ENCODE measurements at places on chromosomes 3 and 15.

- no peak for DNase-seq
Measured at GRCh38 chr3:143414571-143415253, 295.1 kb downstream of the CHST2 start.

DNA sequence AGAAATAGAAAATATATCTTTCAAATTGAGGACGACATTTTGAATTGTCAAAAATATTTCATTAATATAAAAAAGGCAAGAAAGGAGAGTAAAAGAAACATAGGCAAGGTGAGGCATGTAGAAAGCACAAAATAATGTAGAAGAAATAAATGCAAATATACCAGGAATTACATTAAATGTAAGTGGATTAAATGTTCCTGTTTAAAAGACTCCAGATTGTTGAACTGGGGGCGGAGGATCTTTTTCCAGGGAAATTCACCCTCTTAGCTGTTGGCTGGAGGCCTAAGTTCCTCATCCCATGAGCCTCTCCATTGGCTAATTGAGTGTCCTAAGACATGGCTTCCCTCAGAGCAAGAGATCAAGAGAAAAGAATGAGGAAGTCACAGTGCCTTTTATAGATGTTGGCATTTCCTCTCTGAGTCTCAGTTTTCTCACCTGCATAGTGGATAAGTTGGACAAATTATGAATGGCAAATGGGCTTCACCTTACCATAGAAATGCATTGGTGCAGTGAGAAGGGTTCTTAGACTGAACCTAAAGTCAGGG lies 147.4 kb upstream of the SMAD3 start:
- no peak for DNase-seq

- DNase-seq: no peak
Measured at GRCh38 chr3:60912142-60912541, 339.1 kb downstream of the FHIT start.

- no peak for DNase-seq
Measured at GRCh38 chr3:177622520-177622919, 425.2 kb upstream of the TBL1XR1 start.

GRCh38 chr3:71065764-71066013 lies 517.8 kb downstream of the FOXP1 start:
- DNase-seq: no peak

DNA sequence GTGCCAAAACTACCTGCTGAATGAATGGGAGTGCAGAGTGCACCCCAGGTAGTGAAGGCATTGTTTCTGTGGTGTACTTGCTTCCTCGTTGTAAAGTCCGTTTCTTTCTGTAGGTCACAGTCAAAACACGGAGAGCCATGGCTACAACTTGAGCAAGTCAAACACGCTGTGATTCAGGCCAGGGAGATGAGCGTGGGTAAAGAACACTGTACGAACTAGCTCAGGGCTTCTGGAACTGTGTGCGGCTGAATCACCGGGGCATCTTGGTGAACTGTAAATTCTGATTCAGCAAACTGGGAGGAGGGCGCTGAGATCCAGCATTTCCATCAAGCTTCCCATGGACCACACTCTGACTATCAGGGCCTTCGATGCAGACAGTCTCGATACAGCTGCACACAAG lies 5.0 kb upstream of the TNK2 start:
- no peak for DNase-seq

GRCh38 chr15:80160570-80161156 lies 7.9 kb downstream of the FAH start:
- DNase-seq: no peak

DNA sequence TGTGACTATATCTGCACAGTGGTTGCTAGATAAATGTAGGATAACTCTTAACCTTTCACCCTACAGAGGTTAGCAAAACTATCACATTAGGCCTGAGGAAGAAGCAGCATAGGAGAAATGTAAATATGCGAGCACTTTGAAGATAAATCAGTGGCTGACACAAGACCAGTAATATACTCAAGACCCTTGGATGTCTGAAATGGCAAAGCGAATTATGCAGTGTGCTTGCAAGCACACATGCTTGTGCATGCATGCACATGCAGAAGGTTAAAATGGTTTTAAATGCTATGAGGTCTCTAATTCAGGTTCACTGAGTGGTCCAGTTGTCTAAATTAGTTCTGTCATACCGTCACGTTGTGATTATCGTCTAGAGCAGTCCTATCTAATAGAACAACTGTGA lies 13.6 kb upstream of the UTS2B start:
- DNase-seq: no peak

- DNase-seq: no peak
Measured at GRCh38 chr15:72614810-72615532, 39.5 kb upstream of the GOLGA6B start.

DNA sequence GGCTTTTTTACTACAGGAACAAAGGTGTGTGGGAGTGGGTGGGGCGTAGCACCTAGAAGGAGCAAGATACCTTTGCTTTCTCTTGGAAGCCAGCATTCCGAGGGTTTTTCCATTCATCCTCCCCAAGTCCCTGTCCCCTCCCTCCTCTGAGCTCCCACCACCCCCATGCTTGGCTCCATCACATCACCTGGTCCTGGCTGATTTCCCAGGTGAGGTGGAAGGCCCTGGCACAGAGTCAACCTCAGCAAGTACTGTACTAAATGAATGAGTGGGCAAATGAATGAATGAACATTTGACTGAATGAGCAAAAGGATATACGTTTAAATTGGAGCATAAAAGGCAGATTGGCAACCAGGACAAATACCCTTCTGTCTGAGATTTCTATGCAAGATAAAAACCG lies 45.4 kb downstream of the DZIP1L start:
- DNase-seq: no peak
